Stimulated activated CD8-positive, alpha-beta memory T cell treated with anti-CD3 and anti-CD28 coated beads, Interleukin-4, amount 100 ng/mL, for 1 hour (primary cell): ENCODE measurements at places on chromosomes 2 and 18.

DNA sequence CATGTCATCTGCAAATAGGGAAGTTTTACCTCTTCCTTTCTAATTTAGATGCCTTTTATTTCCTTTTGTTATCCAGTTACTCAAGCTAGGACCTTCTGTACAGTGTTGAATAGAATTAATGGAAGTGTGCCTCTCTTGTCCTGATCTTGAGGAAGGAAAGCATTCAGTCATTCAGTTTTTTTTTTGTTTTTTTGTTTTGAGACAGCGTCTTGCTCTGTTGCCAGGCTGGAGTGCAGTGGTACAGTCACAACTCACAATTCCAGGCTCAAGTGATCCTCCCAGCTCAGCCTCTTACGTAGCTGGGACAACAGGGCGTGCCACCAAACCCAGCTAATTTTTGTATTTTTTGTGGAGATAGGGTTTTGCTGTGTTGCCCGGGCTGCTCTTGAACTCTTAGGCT is 203.9 kb upstream of the ALPP start:
- DNase-seq: no peak

DNA sequence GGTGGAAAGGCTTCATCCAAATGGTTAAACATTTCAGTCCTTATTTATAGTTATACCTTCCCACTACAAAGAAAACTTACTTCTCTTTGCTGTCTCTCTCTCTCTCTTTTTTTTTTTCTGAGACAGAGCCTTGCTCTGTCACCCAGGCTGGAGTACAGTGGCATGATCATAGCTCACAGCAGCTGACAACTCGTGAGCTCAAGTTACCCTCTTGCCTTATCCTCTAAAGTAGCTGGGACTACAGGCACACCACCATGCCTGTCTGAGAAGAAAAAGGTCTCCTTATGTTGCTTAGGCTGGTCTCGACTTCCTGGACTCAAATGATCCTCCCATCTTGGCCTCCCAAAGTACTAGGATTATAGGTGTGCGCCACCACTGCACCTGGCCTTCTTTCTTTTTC is 32.3 kb upstream of the OLA1 start:
- DNase-seq: no peak

DNA sequence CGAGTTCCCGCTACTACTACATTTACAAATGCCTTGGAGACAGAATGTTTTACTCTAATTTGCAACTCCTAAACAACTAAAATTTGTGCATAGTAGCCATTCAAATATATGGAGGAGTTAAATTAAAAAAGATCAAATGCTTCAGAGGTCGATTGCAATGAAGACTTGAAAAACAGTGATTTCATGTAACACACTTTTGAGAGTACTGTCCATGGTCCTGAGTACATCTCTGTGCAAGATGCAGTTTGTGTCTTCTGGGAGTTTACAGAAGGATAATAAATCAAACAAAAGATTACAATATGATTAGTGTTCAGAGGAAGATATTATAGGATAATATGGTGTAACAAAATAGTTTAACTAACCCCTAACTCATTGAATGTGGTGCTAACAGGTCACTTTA is 894.7 kb downstream of the TMEM182 start:
- no peak for DNase-seq

- no peak for DNase-seq
Observed at GRCh38 chr2:212158081-212158480, 380.5 kb downstream of the ERBB4 start.

- DNase-seq: no peak
Observed at GRCh38 chr2:210288408-210288807, 26.6 kb downstream of the MYL1 start.

DNA sequence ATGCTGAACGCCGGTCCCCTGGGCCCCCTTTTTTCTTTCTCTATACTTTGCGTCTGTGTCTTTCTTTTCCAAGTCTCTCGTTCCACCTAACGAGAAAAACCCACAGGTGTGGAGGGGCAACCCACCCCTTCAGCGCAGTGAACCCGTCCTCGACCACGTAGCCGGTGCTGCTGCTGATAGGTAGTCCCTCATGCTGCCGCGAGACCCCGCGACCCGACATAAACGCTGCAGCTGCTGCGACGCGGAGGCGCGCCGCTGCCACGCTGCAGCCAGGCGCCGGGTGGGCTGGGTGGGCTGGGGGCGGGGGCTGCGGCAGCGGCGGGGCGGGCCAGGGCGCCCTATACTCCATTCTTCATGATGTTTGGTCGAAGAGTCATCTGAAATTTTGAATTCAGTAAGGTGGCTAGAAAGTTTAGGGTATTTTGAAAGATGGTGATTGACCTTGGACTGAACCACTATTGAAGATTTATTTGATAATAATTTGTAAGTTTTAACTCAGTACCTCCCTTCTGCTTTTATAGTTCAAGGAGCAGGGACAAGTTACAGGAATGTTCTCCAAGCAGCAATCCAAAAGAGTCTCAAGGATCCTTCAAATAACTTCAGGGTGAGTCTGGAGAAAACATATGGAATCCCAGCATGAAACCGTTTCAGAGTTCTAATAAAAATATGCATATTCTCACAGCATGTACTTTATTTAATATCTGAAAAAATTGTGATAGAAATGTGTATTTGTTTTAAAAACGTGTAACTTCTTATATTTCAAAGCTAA is 24.1 kb downstream of the CFLAR start:
- no peak for DNase-seq

DNA sequence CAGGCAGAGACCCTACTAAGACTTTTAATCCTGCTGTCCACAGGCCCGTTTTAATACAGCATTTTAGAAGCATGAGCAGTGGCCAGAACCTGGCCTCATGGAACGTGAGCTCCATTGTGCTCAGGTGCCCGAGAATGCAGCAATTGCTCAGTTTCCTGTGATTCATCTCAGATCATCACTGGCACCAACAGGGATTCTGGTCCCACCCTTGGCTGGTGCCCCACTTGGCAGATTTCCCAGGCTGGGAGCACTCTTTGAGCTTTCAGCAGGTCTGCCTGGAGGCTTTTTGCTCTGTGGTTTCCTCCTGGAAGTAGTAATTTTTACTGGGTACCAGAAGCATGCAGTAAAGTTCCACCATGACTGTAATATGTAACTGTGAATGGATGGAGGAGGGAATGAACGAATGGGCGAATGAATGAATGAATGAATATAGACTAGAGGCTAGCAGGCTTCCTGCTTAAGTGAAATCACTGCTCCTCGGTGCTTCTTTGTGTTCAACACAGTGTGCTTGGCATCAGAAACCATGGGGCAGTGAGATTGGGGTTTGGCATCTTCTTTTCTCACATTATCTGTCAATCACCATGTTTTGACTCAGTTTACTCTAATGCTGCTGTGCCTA is 312.9 kb downstream of the PRKCE start:
- no peak for DNase-seq

DNA sequence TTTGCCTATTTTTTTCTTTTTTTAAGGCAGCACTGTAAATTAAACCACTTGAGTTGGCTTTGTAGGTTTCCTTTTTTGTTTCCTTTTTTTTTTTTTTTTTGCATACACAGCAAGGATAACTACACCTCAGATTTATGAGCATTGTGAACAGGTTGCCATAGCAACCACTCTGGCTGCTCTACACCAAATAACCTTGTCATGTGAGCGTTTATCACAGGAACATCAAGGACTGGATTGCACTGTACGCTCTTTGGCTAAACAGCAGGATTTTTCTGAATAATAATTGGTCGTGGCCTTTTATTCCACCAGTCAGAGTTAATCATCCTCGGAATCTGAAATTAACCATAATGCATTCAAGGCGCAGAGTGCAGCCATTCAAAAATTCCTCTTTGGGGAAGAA is 199.1 kb upstream of the SLC14A2 start:
- no peak for DNase-seq

GRCh38 chr2:199684832-199685231 is 166.2 kb downstream of the FTCDNL1 start:
- no peak for DNase-seq

- no peak for DNase-seq
Observed at GRCh38 chr2:14967729-14968128, 335.2 kb downstream of the LRATD1 start.

GRCh38 chr2:36369716-36370115 is 14.1 kb downstream of the CRIM1 start:
- DNase-seq: no peak

GRCh38 chr2:176817061-176817565 is 395.5 kb upstream of the HNRNPA3 start:
- DNase-seq: no peak

GRCh38 chr2:10079870-10080535 is at the start of gene CYS1:
CYS1 (minus strand) TSS chr2:10080411; CDS start chr2:10080223, 188 bp downstream.
- no peak for DNase-seq

DNA sequence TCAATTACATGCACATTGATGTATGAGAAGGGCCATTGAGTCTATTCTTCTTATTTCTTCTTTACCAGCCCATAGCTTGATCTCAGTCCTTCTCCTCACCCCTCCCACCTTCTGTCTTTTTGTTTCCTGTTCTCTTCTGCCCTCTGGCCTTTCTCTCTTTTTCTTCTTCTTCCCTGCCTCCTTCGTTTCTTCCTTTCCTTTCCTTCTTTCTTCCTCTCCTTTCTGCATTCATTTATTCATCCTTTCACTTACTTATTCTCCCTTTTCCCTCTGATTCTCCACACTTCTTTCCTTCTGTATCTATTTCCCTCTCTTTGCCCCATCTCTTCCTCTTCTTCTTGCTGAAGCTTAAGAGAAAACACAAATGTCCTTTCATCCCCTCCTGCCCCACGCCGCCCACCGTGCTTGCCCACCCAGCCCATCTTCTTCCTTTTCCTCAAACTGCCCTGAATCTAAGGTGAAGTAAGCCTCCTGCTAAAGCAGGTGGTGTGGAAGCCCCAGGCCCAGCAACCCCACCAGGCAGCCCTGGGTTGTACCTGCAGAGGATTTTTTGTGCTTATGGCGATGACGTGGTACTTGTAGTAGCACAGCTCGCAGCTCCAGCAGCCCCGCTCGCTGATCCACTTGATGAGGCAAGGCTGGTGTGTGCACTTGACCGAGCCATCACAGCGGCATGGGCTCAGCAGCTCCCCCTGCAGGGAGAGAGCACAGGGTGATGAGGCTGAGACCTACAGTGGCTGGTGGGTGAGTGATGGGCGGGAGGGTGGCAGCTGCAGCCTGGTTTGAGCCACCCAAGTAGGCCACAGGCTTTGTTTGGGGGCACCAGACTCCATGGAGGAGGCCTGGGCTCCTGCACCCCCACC is 89.0 kb downstream of the MARCHF4 start:
- no peak for DNase-seq

- DNase-seq: no peak
Observed at GRCh38 chr2:167954495-167954894, 292.9 kb downstream of the STK39 start.

- DNase-seq: no peak
Observed at GRCh38 chr2:161250864-161251436, 57.3 kb upstream of the PSMD14 start.

DNA sequence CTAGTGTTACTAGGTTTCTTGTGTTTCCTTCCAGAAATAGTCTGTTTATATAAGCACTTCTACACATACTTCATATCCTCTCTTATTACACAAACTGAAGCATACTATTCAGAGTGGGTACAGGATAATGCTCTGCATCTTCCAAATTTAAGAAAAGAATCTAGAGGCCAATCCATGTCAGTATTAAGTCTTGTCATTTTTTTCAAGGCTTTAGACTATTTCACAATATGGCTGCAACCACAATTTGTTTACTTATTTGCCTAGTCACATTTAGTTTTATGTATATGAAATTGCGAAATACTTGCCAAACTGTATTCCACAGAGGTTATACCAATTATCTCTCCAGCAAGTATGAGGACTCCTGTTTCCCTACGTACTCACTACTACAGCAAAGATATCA is 27.9 kb downstream of the IWS1 start:
- no peak for DNase-seq

- no peak for DNase-seq
Observed at GRCh38 chr2:193841384-193842150, 1646.8 kb upstream of the TMEFF2 start.

GRCh38 chr2:46490521-46491141 is 11.3 kb downstream of the TMEM247 start:
- DNase-seq: no peak

- no peak for DNase-seq
Observed at GRCh38 chr18:7479756-7480155, 87.4 kb upstream of the PTPRM start.

DNA sequence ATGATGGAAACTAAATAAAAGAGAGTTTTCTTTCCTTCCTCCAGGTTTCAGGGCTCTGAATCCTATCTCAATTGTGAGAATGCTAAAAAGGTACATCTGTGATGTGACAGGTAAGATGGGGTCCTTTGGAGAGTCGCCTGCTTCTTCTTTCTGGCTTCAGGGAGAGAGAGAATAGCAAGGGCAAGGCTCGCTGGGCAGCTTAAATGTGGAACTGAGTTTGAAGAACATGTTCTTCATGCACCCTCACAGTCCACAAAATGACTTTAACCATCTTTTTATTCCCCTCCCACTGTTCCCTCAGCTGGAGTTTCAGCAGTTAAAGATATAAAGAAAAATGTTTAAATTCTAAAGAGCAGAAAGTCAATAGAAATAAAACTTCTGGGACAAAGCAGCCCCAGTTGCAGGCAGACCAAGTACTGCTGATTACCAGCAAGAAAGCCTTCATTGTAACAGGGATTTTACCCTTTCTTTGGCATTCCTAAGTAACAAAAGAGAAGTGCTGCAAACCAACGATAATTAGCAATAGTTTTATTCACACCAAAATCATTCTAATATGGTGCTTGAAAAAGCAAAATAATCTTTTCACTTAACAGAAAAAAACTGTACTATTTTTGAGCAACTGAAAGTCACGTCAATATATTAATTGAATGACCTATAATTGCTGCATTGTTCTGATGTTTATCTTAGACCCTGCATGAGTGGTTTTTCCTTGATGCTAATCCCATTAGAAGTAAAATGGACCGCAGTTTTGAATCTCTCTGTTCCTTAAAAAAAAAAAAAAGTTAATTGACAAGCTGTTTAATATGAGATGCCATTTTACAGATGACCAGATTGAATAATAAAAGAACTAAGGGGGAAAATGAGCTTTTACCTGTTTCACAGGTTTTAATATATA is 61.5 kb downstream of the LRP2 start:
- DNase-seq: no peak

DNA sequence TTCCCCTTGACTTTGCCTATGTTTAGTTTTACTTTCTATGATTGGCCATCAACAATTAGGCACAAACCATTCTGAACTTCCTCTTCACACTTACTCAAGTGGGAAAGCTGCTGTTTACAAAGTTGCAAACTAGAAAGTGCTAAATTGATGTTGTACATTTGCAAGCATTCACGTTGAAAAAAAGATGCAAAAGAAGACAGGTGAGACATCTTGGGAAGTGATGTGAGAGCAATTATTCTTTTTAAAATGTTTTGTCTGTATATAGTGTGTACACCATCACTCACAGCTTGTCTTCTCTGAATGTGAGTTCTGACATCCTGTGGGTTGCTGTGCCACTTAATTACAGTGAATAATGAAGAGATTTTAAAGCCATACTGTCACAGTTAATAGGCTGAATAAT is 874.1 kb upstream of the LRATD1 start:
- no peak for DNase-seq

- no peak for DNase-seq
Observed at GRCh38 chr2:159262226-159262625, 24.3 kb downstream of the WDSUB1 start.

GRCh38 chr2:60028849-60029565 is 524.4 kb downstream of the BCL11A start:
- DNase-seq: no peak

- DNase-seq: no peak
Observed at GRCh38 chr18:67145586-67146292, 370.8 kb downstream of the DSEL start.

GRCh38 chr2:30149513-30149912 is 2.7 kb downstream of the YPEL5 start:
- DNase-seq: no peak

- DNase-seq: no peak
Observed at GRCh38 chr2:190882411-190882766, 1.8 kb downstream of the GLS start.
